ENCODE measurements at places on chromosomes 3 and 15.

DNA sequence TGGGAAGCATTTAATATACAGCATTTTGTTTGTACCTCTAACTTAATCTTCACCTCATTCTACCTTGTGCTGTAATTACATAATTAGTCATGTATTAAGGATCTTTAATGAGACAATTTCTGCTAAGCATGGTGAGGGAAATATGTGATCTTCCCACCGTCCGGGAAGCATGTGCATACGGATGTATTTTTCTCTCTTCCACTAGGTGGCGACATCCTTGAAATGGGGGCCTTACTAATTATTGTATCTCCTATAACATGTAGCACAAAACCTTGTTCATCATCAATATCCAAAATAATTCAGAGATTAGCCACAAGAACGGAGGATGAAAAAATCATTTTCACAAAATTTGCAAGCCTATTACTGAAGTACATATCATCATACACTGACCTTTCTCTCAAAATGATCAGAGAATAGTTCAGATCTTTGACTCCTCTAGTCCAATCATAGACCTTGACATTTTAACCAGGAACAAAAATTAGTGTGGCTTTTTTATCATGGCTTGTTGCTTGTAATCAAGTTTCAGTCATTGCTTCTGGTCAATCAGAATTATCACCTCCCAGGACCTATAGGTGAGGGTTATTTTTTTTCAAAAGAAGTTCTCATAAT lies 148.9 kb upstream of the GBE1 start:
- DNase-seq = no peak

- DNase-seq = peak; percentile 22
Observed at GRCh38 chr3:27721717-27722564, at the start of gene EOMES. EOMES (minus strand) TSS chr3:27722323; CDS start chr3:27722294, 29 bp downstream.

GRCh38 chr3:96959901-96960641 lies 145.7 kb downstream of the EPHA6 start:
- DNase-seq = peak; percentile 82

- DNase-seq = no peak
Observed at GRCh38 chr3:123305192-123305591, 103.4 kb downstream of the SEC22A start.

DNA sequence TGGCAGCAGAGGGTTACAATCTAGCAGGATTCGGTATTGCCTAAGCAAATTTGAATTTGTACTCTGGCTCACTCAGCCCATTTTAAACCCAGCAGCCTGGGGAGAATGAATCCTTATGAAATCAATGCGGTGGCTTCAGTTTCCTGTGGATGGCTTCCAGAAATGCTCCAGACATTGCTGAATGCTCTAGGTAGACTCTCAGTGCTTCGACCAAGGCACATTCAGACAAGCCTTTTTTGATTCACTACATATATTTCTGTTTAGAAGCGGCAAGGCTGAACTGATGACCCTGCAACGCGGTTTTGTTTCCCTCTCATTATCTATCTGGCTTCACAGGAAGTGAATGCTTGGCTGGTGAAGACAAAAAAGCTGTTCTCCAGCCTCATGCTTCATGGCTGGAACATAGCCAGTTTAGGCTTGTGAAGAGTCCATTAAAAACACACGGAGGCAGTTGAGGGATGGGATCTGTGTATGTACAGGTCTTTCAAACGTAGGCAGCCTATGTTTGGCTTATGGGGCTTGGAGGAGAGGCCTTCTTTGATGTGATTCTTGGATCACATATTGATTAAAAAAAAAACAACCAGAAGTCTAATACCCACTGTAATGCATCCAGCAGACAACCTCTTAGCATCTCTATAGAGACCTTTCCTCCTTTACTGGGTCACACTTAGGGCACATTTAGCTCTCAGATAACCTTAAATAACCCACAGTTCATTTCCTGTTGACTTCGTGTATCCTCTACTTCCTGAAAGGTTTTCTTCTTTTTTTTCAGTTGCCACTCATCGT lies 400.2 kb upstream of the TBL1XR1 start:
- peak; percentile 81 for DNase-seq

- DNase-seq = no peak
Observed at GRCh38 chr3:8987645-8988383, 24.5 kb upstream of the RAD18 start.

GRCh38 chr15:47607695-47608094 lies 109.6 kb upstream of the SEMA6D start:
- DNase-seq = no peak

GRCh38 chr15:75844629-75845335 lies 1.5 kb downstream of the UBE2Q2 start:
- no peak for DNase-seq

All from epithelial cell of prostate (primary cell).